Type B pancreatic cell (in vitro differentiated cells): ENCODE measurements at places on chromosomes 3 and 15. TPM values are rescaled to one million over a fixed set of nuclear protein-coding genes. Genes with fewer than 3 reads are reported as not detected.

DNA sequence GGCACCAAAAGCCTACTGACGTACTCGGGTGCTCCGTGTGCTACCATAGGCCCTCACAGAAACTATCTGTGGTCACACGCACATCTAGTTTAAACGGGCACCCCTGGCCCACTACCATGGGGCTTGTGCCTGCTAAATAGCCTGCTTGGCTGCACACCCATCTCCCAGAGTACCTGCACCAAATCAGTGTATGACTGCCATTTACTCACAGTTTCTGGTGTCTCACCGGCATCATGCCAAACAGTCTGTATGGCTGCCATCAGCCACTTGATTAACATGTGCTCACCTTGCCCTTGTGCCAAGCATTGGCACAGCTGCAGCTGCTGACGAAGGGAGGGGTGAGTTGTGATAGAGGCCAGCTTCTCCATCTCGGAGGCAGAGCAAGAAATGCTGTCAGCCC, 232.7 kb downstream of the IGSF11 start:
- peaks cover 6% of the 10 kb centered on the region for H3K4me1 ChIP-seq
- no peaks in the 10 kb centered on the region for H3K36me3 ChIP-seq
- H3K4me3 ChIP-seq = no peak overlapping the region
- no peak overlapping the region for H3K27ac ChIP-seq

GRCh38 chr15:22839046-22839695, 705 bp downstream of the NIPA2 start:
- peaks cover 13% of the 10 kb centered on the region for H3K36me3 ChIP-seq
- peaks cover 9% of the 10 kb centered on the region for H3K4me1 ChIP-seq
- DNase-seq = no peak
- H3K27me3 ChIP-seq = no peaks in the 10 kb centered on the region

Gene ZMYND10
- 1.8 and 13.4 TPM in 2 replicates for total RNA-seq

DNA sequence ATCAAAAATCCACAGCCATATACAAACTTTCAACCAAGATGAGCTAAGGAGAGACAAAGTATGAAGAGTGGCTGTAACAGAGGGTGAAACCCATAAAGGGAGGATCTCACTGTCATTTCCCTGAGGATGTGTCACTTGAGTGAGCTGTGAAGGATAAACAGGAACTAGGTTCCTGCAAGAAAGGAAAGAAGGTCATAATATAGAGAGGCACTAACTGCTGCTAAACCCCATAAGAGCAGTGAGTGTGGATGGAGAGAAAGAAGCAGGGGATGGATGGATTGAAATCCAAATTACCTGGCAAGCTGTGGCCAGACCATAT, 45.2 kb upstream of the CADPS start:
- H3K4me1 ChIP-seq = no peaks in the 10 kb centered on the region
- no peak for DNase-seq
- H3K4me3 ChIP-seq = no peak overlapping the region

- no peak overlapping the region for H3K27ac ChIP-seq
- H3K27me3 ChIP-seq = peaks cover 29% of the 10 kb centered on the region
- peak; percentile 79 for DNase-seq
- no peak overlapping the region for H3K4me3 ChIP-seq
- no peaks in the 10 kb centered on the region for H3K36me3 ChIP-seq
- no peaks in the 10 kb centered on the region for H3K4me1 ChIP-seq
These were observed 16.0 kb upstream of the CPEB1 start for GRCh38 chr15:82663186-82663600.

DNA sequence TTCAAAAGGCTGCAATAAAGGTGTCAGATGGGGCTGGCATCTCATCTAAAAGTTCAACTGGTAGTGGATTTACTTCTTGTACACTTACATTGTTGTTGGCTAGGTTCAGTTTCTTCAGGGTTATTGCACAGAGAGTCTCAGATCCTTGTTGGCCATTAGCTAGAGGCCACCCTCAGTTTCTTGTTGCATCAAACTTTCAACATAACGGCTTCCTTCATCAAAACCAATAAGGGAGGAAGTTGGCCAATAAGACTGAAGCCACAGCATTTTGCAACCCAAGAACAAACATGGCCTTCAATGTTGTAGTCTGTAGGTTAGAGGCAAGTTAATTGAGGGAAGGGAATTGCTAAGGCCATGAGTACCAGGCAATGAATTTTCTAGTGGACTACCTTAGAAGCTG, 218.0 kb downstream of the ZBBX start:
- no peak for DNase-seq
- H3K4me3 ChIP-seq = no peak overlapping the region
- no peak overlapping the region for H3K27ac ChIP-seq
- no peaks in the 10 kb centered on the region for H3K27me3 ChIP-seq

Gene PRR20G
- total RNA-seq = not detected in 2 replicates

GRCh38 chr3:30986551-30986950, 92.1 kb upstream of the GADL1 start:
- H3K36me3 ChIP-seq = no peaks in the 10 kb centered on the region
- H3K27ac ChIP-seq = no peak overlapping the region

DNA sequence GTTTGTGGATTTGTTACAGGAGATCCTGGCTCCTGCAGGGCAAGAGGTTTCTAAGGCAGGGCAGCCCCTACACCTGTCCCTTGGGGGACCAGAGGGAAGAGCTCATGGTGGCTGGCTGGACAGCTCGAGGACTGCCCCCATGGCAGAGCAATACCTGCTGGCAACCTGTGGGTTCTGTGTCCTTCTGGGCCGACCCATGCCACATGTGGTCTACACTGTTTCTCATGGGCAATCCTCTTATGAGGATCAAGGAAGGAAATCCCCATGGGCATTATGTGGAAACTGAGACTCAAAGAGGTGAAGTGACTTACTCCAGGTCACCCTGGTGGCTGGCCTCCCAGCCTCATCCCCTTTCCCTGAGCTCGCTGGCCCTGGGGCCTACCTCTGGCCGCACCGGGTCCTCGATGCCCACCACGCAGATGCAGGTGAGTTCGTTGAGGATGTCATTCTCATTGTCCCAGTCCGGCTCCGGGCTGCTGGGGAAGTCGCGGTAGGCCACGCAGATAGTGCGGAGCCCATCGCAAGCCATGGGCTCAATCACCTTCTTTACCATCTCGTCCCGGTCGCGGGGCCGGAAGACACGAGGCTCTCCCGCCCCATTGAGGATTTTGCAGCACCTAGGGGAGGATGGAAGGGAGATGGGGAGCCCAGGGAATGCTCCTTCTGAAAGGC, 37.5 kb upstream of the SEC13 start:
- no peaks in the 10 kb centered on the region for H3K36me3 ChIP-seq
- H3K4me1 ChIP-seq = peaks cover 3% of the 10 kb centered on the region
- H3K4me3 ChIP-seq = no peak overlapping the region
- no peak overlapping the region for H3K27ac ChIP-seq
- no peak for DNase-seq

GRCh38 chr3:188455748-188456147, 301.8 kb downstream of the LPP start:
- no peak overlapping the region for H3K4me3 ChIP-seq
- no peak overlapping the region for H3K27ac ChIP-seq
- DNase-seq = no peak
- H3K36me3 ChIP-seq = peaks cover 5% of the 10 kb centered on the region

- no peaks in the 10 kb centered on the region for H3K27me3 ChIP-seq
- peaks cover 15% of the 10 kb centered on the region for H3K36me3 ChIP-seq
- DNase-seq = no peak
- peaks cover 74% of the 10 kb centered on the region for H3K4me1 ChIP-seq
- peak overlapping the region; percentile 72 for H3K27ac ChIP-seq
These were observed 30.5 kb downstream of the ANP32A start for GRCh38 chr15:68790242-68790575.

DNA sequence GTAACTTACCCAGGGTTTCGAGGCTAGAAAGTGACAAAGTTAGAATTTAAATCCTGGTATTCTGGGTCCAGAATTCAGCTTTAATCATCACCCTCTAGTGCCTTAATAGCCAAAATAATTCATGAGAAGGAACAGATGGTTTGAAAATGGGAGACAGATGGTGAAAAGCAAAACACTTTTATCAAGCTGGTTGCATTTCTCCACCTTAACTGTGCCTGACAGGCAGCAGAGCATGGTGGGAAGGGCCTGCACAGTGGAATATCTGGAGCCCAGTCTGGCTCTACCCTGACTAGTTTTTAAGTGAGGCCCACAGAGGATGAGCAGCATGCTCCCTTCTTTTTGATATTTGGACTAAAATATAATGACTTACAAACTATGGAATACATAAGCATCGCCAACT, 35.6 kb upstream of the RASGRP1 start:
- no peak overlapping the region for H3K4me3 ChIP-seq
- H3K4me1 ChIP-seq = peaks cover 15% of the 10 kb centered on the region
- H3K27me3 ChIP-seq = peaks cover 6% of the 10 kb centered on the region

Gene TM4SF1
- 39.4 and 82.3 TPM in 2 replicates for total RNA-seq
